ENCODE measurements at places on chromosomes 4 and X. TPM values are rescaled to one million over a fixed set of nuclear protein-coding genes. Genes with fewer than 3 reads are reported as not detected.

- no peak for DNase-seq
Measured at GRCh38 chr4:183183906-183184535, 85.0 kb downstream of the WWC2 start.

GRCh38 chr4:184854673-184855072 lies 28.9 kb upstream of the ACSL1 start:
- DNase-seq = no peak

- DNase-seq = no peak
Measured at GRCh38 chr4:85113706-85114105, 147.2 kb upstream of the WDFY3 start.

GRCh38 chr4:133474501-133474900 lies 325.4 kb downstream of the PCDH10 start:
- no peak for DNase-seq

GRCh38 chr4:139416073-139416673 lies 37.7 kb upstream of the RAB33B start:
- DNase-seq = no peak

GRCh38 chrX:56232221-56233082 lies at the start of gene KLF8:
Gene KLF8, plus strand, starts transcription at chrX:56232356. Its CDS starts 979 bp downstream, at chrX:56233335.
- DNase-seq = no peak

GRCh38 chr4:112343330-112344080 lies 46.3 kb downstream of the ALPK1 start:
- DNase-seq = no peak

- no peak for DNase-seq
Measured at GRCh38 chr4:13584481-13584880, 40.2 kb upstream of the NKX3-2 start.

GRCh38 chr4:177118596-177118995 lies 191.1 kb upstream of the NEIL3 start:
- no peak for DNase-seq

DNA sequence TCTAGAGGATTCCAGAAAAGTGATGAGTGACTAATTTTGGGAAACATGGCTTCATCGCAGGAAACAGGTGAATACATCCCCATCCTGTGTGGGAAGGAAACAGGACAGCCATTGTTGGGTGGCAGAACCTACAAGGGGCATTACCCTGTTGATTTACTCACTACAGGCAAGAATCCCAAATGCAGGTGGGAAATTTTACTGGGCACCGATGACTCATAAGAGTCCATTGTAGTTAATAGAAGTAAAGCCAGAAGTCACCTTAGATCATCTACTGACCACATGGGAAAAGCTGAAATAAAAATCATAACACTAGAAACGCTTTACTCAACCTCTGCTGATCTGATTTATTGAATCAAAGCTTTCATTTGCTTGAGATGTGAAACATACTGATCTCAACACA lies 136.4 kb downstream of the TRIML1 start:
- DNase-seq = no peak

DNA sequence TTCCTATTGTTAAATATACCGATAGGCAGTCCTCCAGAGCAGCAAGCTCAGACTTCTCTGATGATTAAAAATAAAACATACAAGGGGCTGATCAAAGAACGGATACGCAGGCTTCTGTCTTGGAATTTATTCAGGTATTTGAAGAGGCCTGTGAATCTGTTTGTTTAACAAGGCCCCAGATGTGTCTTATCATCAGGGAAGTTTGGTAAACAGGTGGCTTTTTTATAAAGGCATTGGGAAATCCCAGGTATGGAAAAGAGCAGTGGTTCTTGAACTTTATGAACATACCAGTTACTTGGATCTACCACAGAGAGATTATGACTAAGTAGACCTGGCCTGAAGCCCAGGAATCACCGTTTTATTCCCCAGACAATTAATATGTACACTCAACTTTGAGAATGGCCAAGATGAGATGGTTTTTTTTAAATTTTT lies 47.9 kb downstream of the SOWAHB start:
- DNase-seq = no peak

RTL5 gene
- total RNA-seq = 3.7 TPM

CENPVL3 gene
- total RNA-seq = not detected

DNA sequence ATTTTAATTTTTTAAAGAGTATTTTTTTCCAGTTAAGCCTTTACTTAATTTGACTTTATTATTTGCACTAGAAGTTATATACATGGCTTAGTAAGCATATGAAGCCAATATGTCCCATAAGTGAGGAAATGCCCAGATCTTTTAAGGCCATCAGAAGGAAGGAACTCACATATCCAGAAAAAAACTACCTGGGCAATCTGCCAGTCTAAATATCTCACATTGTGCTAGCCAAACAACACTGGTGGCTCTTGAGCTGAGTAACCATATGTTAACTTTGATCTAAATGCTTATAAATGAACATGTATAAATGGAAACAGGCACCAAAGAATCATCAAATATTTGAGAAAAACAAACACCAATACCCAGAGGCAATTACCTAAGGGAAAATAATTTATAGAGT lies 138.6 kb upstream of the APOOL start:
- DNase-seq = no peak

ZCCHC12 gene
- total RNA-seq = 0.37 TPM

NAP1L2 gene
- total RNA-seq = 1.5 TPM

ALB gene
- total RNA-seq = 1.2 TPM

GAB1 gene
- total RNA-seq = 32.2 TPM

DNA sequence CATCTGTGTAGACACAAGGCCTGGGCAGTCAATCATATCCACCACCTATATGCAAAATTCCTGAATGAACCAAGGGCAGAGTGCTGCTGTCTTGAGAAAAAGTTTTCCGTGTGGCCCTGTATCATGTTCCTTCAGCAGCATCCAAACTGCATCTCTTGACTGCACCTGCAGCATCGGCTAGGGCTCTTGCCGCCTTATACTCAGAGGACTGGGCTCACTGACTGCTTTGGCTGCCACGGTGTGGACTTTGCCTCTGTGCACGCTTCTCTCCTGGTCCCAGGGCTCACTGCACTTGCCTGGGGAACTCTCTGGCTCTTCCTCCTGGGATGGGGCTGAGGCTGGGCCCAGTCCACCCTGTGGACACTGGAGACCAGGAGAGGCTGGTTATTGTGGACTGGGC lies 39.5 kb upstream of the STS start:
- DNase-seq = no peak

DNA sequence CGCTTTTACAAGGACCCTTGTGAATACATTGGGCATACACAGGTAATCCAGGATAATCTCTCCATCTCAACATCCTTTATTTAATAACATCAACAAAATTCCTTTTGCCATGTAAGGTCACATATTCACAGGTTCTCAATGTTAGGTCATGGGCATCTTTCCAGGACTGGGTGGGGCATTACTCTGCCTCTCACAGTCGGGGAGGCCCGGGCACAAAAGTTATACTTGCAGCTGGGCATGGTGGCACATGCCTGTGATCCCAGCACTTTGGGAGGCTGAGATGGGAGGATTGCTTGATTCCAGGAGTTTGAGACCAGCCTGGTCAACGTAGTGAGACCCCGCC lies 93.7 kb upstream of the AP1S2 start:
- DNase-seq = no peak

GYPB gene
- not detected for total RNA-seq

GRCh38 chr4:78653655-78654054 lies 102.1 kb downstream of the ANXA3 start:
- DNase-seq = no peak

DNA sequence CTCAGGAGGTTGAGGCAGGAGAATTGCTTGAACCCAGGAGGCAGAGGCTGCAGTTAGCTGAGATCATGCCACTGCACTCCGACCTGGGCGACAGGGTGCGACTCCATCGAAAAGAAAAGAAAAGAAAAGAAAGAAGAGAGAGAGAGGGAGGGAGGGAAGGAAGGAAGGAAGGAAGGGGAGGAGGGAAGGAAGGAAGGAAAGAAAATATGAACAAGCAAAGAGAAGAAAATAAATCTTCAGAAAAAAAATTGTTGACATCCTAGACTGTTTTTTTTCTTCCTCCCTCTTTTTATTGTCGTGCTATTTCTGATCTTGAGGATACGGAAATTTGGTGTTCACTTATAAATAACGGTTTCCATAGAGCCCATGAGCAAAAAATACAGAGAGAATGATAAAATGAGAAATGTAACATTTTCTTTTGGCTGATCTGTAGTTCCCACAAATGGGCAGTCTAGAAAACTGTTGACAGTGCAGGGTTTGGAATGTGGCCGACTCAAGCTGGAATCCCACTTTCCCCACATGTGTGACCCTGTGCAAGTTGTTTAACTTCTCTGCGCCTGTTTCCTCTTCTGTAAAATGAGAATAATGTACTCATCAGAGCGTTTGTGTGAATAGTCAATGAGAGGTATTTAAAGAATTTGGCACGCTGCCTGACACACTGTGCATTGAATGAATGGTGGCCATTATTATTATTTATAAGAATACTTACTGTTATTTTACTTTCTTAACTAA lies 19.4 kb downstream of the SORBS2 start:
- no peak for DNase-seq

SAP30 gene
- 28.6 TPM for total RNA-seq
